ENCODE measurements at places on chromosomes 4 and X. TPM values are rescaled to one million over a fixed set of nuclear protein-coding genes. Genes with fewer than 3 reads are reported as not detected.

The CFP gene
- 0.14 TPM for total RNA-seq

The ITM2A gene
- not detected for total RNA-seq

The STAP1 gene
- not detected for total RNA-seq

The ALPK1 gene
- 1.6 TPM for total RNA-seq

The LETM1 gene
- 31.2 TPM for total RNA-seq

The UGT2B11 gene
- not detected for total RNA-seq

The PRDM5 gene
- total RNA-seq, result 3.5 TPM

The IGFBP7 gene
- 196 TPM for total RNA-seq

The MTNR1A gene
- total RNA-seq, result 0.43 TPM

The NR0B1 gene
- total RNA-seq, result 26.6 TPM

The SLC10A4 gene
- total RNA-seq, result 9.3 TPM

The RTL9 gene
- 0.09 TPM for total RNA-seq

The PRR32 gene
- not detected for total RNA-seq

The P2RY4 gene
- not detected for total RNA-seq

The DCUN1D4 gene
- total RNA-seq, result 26.2 TPM

The MUC7 gene
- total RNA-seq, result not detected

The CDKL5 gene
- total RNA-seq, result 3.1 TPM

The CNGA2 gene
- not detected for total RNA-seq

The AFF1 gene
- 9.5 TPM for total RNA-seq

The UXT gene
- 187 TPM for total RNA-seq

The TEX13B gene
- not detected for total RNA-seq

The LRPAP1 gene
- total RNA-seq, result 138 TPM

The ARMCX2 gene
- total RNA-seq, result not detected

The CXCL8 gene
- total RNA-seq, result 20.1 TPM

The DNASE1L1 gene
- 37.2 TPM for total RNA-seq

The REPS2 gene
- 1.2 TPM for total RNA-seq

The PHF8 gene
- total RNA-seq, result 9.4 TPM

The BMX gene
- total RNA-seq, result not detected

The GPRASP1 gene
- 0.42 TPM for total RNA-seq

The FRMPD4 gene
- 0.04 TPM for total RNA-seq

The BGN gene
- total RNA-seq, result 0.20 TPM

Data from A549 treated with ZK216348 at 1 μM for 4 hours (cell line).